ENCODE measurements at places on chromosomes 1 and 21. TPM values are rescaled to one million over a fixed set of nuclear protein-coding genes. Genes with fewer than 3 reads are reported as not detected.

Gene EPHA2
- total RNA-seq, result 161 TPM

Gene SERTAD4
- 5.5 TPM for total RNA-seq

Gene GUCA2B
- total RNA-seq, result not detected

Gene DNM3
- total RNA-seq, result 1.3 TPM

Gene GNG5
- 118 TPM for total RNA-seq

Gene NBPF8
- total RNA-seq, result 8.8 TPM

GRCh38 chr1:235953801-235954200 is 87.1 kb upstream of the LYST start:
- no peak for DNase-seq

DNA sequence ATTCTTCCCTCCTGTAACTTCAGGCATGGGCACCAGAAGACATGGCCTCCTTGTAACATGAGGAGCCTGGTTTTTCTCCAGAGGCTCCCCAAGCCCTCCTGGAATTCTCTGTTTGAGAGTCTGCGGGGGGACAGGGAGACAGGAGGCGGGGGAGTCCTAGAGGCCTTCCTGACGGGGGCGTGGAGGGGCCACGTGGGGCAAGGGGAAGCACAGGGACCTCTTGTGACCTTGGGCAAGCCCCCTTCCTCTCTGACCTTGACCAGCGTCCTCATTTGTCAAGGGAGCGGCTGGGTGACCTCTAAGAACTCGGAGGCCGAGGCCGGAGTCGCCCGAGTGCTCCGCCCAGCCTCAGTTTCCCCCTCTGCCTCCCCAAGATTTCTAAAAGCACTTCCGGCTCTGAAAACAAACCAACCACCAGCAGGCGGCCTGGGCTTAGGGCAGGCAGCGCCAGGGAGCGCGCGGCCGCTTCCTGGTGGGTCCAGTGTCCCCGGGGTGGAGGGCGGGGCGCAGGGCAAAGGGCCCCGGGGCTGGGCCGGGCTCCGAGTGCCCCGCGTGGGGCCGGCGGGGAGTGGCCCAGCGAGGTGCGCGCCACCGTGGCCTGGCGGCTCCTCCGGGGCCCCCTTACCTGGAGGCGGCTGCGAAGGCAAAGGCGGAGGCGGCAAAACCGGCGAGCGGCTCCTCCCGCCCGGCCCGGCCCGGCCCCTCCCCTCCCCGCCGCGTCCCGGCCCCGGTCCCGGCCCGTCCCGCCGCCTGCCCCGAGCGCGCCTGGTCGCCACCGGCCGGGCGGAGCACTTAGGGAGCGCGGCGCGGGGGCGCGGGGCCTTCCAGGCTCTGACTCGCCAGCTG is at the start of gene TMCO4:
TMCO4 (minus strand) TSS at position 687 of the 846 bp plus-strand sequence. CDS start 19,158 bp downstream, outside the sequence.
- DNase-seq, result peak; percentile 68

DNA sequence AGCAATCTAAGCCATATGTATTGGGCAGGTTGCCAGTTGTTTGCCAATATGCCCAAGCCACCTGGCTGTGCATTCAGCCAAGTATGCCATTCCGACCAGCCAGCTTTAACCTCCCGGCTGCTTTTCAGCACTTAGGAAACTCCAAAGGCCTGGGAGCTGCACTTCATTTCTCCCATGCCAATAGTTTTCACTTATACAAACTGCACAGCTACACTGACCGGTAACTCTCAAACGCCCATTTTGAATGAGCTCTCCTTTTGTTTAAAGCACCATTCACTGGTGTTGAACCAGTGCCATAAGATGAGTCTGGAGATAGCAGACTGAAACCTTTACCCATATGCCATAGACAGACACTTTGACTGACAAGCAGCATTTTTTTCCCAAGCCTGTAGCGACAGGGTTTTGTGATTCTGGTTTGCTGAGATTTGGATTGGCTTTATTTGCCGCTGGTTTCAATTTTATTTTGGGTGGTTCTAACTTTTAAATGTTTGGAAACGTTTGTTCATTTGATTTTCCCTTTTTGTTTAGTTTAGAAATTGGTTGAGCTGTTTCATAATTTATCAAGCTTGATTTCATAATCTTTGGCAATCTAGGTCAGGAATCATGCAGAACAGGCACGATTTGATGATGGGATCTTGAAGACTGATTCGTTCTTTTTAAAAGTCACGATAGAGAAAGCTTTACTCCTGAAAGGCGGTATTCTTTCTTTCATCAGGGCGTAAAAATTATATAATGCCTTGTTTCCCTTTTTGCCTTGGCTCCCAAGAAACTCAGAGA is 144.6 kb downstream of the NFIA start:
- no peak for DNase-seq

DNA sequence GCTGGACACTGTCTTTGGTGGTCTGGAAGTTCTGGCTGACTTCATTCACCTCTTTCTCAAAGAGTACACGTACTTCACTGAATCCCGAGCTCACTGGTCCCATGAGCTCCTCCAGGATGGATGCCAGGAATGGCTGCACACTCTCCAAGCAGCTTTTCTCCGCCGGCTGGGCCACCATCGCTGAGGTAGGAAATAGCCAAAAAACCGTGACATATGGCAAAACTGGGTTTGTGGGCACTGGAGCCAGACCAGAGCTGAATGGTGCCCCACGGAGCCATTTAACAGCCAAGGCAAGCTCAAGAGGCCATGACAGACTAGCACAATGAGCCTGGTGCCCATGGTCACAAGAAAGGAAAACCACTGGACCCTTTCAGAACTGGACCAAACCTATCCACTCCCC is 64.0 kb upstream of the EDEM3 start:
- no peak for DNase-seq

GRCh38 chr21:34765619-34766018 is 96.8 kb downstream of the CLIC6 start:
- no peak for DNase-seq

DNA sequence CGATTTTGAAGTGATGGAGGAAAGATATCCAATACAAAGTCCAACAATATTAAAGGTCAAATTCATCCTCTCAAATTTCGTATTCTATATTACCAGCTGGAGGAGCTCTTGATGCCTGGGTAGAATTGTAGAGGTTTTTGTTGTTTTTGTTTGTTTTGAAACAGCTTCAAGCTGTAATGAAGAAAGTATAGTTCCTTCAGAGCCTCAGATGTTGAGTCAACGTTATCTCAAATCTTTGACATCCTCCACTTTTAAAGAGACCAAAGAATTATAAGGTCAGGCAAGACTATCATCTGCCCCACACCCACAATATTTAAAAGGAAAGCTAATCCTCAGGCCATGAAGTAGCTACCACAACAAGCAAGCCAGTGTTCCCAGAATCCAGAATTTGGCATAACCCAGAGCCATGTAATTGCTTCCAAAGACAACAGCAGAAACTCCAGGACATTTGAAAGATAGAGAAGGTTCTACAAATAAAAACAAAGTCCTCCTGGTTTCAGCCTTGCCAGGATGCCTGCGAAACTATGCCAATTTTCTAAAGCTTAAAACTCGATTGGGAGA is 24.9 kb downstream of the VAV3 start:
- no peak for DNase-seq

DNA sequence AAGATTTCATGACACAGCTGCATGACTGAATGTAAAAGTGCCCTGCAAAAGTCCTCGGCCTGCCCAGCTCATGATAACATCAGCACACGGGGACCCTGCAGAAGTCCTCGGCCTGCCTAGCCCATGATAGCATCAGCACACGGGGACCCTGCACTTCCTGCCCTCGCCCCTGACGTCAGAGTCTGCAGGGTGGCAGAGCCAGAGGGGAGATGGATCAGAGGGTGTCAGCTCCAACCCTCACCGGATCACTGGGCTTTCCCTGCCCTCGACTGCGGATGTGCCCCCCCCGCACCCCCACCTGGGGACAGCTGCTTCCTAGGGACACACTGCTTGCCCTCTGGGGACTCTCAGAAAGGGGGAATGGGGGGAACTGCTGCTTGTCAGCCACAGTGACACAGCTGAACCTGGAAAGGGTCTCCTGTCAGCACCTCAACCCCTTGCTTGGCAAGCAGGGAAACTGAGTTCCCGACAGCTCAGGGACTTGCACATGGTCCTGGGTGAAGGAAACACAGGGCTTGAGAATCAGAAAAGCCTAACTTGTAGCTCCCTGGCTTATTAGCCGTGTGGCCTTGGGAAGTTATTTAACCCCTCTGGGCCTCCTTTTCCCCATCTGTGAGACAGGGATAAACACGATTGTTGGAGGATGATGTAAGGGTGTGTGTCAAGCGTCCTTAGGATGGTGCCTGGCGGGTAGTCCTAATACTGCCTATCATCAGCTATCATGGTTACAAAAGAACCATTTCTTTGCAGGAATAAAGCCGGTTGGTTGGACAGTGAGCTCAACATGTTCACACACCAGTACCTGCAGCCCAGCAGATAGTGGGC is 8.3 kb upstream of the MIIP start:
- DNase-seq, result no peak

DNA sequence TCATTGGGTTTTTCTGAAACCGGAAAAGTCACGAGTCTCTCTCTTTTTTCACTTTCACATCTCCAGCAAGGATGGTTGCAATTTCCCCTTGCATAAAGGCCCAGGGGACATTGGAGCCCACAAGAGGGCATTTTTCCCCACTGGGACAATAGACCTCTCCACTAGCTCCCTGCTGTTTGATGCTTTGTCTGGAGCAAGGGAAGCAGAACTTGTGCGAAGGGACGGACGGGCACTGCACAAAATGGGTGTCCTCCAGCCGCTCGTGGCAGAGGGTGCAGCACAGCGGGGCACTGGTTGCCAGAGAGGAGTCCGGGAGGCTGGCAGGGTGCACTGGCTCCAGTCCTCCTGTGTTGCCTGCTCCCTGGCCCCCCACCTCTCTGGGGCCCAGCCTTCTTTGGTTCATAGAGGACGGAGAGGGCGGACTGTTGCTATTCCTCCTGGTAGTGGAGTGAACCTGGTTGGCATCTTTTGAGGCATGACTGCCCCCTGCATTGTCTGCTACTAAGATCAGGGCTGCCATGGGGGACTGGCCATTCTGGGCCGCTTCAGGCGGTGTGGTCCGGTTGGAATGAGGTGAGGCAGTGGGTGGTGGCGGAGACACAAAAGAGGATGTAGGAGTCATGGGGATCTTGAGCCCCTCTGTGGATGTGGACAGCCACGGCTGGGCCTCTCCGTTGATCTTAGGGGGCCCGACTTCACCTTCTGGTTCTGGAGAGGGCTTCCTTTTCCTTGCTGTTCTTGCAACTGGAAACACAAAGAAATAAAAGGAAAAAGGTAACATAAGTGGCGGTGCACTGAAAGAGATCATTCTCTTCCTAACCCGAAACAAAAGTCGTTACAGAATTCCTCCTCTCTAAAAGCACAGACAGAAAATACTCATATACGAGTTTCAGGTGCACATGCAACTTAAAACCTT is 2.6 kb downstream of the IRF2BP2 start:
- peak; percentile 51 for DNase-seq

- DNase-seq, result no peak
Measured at GRCh38 chr1:205950826-205951549, 7.7 kb upstream of the SLC26A9 start.

DNA sequence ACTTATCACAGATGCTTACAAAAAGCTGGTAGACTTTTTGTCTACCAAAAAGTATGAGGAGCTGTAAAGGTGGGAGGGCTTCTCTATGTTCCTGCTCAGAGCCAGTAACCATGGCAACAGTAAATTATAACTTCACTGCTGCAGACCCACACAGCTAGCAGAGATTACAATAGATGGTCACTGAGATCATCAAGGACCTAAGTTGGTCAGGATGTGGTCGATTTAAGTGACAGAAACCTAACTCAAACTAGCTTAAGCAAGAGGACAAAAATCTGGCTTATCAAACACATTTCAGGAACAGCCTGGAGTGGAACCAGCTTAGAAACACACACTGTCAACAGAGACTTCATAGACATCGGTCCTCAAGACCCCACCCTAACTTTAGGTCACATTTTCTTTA is 113.4 kb upstream of the ATP1A1 start:
- no peak for DNase-seq

- DNase-seq, result no peak
Measured at GRCh38 chr1:68363339-68363738, 86.4 kb downstream of the RPE65 start.

DNA sequence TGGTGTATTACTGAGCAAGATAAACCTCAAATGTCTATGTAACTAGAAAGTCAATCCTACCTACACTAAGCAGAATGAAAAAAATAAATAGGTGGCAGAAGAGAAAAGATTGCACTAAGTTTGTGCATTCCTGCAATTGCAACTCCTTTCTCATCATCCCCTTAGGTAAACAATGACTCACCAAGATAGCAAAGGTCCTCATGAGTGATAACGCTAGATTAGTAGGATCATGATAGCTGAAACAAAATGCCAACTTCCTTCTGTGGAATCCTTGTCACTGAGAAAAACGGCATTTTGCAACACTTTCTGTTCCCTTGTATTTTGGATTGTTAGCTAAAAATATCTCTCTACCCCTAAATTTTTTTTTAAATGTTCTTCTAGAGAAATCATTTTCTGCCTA is 20.0 kb upstream of the FCER1A start:
- DNase-seq, result no peak

GRCh38 chr1:40039245-40039756 is 1.2 kb upstream of the CAP1 start:
- no peak for DNase-seq

GRCh38 chr1:6338695-6339094 is 54.9 kb downstream of the ACOT7 start:
- no peak for DNase-seq

DNA sequence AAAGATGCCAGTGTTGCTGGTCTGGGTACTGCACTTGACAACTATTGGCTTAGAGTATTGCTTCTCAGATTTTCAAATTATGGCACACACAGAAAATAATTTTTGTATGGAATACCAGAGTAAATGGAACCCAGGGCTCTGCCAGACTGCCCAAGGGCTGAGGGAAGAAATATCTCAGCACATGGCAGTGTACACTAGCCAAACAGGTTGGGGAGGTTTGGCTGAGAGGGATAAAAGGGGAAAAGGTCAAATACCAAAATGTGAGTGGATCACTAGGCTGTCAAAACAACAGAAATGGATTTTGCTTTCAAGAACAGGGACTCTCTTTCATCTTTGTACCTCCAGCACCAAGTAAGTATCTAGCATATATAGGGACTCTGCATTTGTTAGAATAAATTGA is 3.0 kb upstream of the RGS8 start:
- DNase-seq, result peak; percentile 63
